ENCODE measurements at places on chromosomes 7 and 10.
A peak's percentile ranks its signal among the peaks of the same experiment; 100 is the strongest.

DNA sequence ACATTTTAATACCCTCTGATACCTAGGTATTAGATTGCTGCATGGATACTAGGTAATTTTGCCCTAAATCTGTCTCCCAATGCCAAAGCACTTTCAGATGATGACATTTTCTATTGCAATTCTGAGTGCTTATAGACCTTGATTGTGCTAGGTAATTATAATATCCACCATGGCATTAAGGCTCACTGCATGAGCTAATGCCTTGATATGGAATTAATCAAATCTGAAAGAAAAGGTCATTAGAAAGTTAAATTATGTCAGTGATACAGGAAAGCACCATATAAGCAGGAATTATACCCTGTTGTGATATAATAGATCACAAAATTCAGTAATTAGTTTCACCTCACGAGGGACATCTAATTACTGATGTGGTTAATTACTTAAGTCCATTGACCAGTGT lies 521.4 kb downstream of the DNAJB9 start:
- no peak for DNase-seq

DNA sequence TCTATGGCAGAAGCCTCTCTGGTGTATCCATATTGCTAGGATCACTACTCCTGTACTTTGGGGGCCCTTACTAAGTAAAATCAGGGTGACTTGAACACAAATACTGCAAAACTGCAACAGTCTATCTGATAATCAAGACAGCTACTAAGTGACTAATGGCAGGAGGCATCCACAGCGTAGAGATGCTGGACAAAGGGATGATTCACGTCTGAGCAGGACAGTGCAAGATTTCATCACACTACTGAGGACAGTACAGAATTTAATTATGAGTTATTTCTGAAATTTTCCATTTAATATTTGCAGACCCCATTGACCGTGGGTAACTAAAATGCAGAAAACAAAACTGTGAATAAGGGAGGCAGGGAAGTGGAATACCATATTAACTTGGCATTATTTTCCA lies 10.4 kb downstream of the CUL2 start:
- DNase-seq = peak; percentile 90

- no peak for DNase-seq
Observed at GRCh38 chr10:33006342-33006887, 48.4 kb upstream of the ITGB1 start.

GRCh38 chr10:112915590-112916572 lies 34.2 kb upstream of the TCF7L2 start:
- no peak for DNase-seq

- no peak for DNase-seq
Observed at GRCh38 chr10:62475551-62475950, 101.4 kb downstream of the ZNF365 start.

GRCh38 chr7:75591467-75592255 lies 99.5 kb downstream of the SPDYE5 start:
- no peak for DNase-seq

DNA sequence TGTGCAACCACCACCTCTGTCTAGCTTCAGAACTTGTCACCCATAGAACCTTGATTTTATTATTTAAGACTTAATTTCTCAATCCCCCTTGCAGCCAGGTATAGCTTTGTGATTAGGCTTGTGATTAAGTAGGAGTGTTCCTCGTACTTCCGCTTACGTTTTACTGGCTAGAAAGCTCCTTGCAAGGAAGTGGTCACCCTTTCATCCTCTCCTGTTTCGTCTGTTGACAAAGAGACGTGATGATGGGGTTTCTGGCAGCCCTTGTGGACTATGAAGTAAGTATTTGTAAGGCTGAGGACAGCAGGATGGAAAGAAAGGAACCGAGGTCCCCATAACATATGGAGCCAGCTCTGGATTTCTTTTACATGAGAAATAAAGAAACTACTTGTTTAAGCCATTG lies 86.5 kb upstream of the KDM7A start:
- no peak for DNase-seq

GRCh38 chr7:67738958-67739357 lies 742.3 kb downstream of the TYW1 start:
- no peak for DNase-seq

GRCh38 chr7:100674411-100675104 lies 1.0 kb downstream of the GNB2 start:
- DNase-seq = no peak

- DNase-seq = no peak
Observed at GRCh38 chr7:153475239-153475638, 577.0 kb upstream of the DPP6 start.

GRCh38 chr7:117062300-117062699 lies 109.0 kb downstream of the ST7 start:
- DNase-seq = no peak

GRCh38 chr10:128373071-128373749 lies 247.0 kb upstream of the MKI67 start:
- no peak for DNase-seq

- DNase-seq = no peak
Observed at GRCh38 chr7:147903536-147904218, 686.9 kb upstream of the C7orf33 start.

DNA sequence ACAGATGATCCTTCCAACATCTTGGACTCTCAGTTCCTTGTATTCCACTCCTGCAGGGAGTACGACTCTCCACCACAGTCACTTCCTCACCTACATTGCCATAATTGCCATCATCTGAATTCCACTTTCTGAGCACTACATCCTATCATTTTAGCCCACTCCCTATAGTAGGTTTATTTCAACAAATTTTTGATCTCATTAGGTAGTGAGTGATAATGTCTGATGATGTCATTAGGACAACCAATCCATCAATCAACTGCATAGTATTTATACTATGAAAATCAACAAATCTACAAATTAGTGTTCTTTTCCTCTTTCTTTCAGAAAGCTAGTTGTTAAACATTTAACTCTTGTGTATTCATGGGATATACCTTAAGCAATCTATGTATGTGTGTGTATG lies 13.7 kb upstream of the TRA2A start:
- no peak for DNase-seq

- DNase-seq = peak; percentile 46
Observed at GRCh38 chr10:100341953-100342626, 4.9 kb upstream of the SCD start.

GRCh38 chr10:15267496-15267895 lies 99.0 kb upstream of the NMT2 start:
- DNase-seq = no peak

- no peak for DNase-seq
Observed at GRCh38 chr10:7184660-7185366, 226.0 kb downstream of the SFMBT2 start.

Measured in brain microvascular endothelial cell (primary cell).